Activated T-helper 17 cell treated with anti-CD3 and anti-CD28 coated beads, Interleukin-2, amount 50 U/mL, for 72 hours (primary cell): ENCODE measurements at places on chromosomes 13 and 19. TPM values are rescaled to one million over a fixed set of nuclear protein-coding genes. Genes with fewer than 3 reads are reported as not detected.

DIAPH3 gene
- total RNA-seq, result 23.8 TPM

GRCh38 chr13:43522788-43523187 lies 264.0 kb downstream of the ENOX1 start:
- no peak for ATAC-seq

IZUMO4 gene
- 143 TPM for total RNA-seq

CDC42EP5 gene
- not detected for total RNA-seq

GRCh38 chr13:80010286-80010831 lies 330.6 kb downstream of the SPRY2 start:
- no peak for ATAC-seq

PDX1 gene
- not detected for total RNA-seq

- ATAC-seq, result peak; percentile 65
Observed at GRCh38 chr19:49997709-49998108, 27.5 kb downstream of the VRK3 start.

GRCh38 chr19:46717034-46717715 lies at the start of gene PRKD2:
PRKD2 (minus strand) TSS chr19:46717114; CDS start chr19:46716370, 744 bp downstream.
- ATAC-seq, result peak; percentile 79

DNA sequence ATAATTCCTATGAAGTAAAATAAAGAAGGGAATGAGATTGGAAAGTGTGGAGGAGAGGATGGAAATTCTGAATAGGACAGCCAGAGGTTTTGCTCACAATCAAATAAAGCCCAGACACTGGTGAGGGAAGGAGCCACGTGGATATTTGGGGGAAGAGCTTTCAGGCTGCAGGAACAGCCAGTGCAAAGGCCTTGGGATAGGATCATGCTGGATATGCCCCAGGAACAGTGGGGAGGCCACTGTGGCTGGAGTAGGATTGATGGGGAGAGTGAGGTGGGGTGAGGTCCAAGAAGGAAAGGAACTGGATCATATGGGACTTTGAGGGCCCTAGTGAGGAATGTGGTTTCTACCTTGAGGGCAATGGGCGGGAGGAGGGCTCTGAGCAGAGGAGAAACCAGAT lies 4.1 kb upstream of the FXYD5 start:
- no peak for ATAC-seq

GJB6 gene
- 16.8 TPM for total RNA-seq

GRCh38 chr19:8161135-8161646 lies 11.8 kb upstream of the FBN3 start:
- peak; percentile 92 for ATAC-seq

- no peak for ATAC-seq
Observed at GRCh38 chr19:19651076-19651475, 7.6 kb upstream of the GMIP start.

DNA sequence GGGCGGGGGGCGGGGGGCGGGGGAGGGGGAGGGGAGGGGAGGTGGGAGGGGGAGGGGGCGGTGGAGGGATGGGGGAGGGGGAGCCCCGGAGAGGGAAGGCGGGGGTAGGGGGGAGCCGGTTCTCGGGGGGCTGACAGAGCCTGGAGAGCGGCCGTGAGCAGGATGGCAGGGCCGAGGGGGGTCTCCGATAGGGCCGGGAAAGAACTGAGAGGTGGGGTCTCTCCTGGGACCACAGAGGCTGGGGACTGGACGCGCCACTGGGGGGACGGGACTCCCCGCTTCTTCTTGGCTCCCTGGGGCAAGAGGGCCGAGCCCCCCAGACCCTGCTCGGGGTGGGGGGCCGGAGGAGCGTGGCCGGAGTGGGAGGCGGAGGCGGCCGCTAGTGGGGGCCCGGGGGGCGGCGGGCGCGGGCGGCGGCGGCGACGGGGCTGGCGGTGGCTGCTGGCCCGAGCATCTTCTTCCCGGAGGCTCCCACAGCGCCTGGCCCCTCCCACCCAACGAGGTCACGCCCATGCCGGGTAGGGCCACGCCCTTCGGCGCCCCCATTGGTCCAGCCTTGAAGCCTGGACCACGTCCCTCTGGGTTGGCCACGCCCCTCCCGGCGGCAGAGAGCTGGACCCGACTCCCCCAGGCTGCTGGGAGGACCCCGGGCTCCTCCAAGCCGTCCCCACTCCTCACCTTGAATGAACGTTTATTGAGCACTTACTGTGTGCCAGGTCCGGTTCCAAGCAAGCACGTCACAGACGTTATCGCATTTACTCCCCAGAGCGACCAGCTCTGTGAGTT lies at the start of gene NOVA2:
TSS of gene NOVA2 (minus strand) at position 313 of the 786 bp plus-strand sequence. CDS start 514 bp downstream, outside the sequence.
- peak; percentile 66 for ATAC-seq

LRP3 gene
- total RNA-seq, result not detected

DNA sequence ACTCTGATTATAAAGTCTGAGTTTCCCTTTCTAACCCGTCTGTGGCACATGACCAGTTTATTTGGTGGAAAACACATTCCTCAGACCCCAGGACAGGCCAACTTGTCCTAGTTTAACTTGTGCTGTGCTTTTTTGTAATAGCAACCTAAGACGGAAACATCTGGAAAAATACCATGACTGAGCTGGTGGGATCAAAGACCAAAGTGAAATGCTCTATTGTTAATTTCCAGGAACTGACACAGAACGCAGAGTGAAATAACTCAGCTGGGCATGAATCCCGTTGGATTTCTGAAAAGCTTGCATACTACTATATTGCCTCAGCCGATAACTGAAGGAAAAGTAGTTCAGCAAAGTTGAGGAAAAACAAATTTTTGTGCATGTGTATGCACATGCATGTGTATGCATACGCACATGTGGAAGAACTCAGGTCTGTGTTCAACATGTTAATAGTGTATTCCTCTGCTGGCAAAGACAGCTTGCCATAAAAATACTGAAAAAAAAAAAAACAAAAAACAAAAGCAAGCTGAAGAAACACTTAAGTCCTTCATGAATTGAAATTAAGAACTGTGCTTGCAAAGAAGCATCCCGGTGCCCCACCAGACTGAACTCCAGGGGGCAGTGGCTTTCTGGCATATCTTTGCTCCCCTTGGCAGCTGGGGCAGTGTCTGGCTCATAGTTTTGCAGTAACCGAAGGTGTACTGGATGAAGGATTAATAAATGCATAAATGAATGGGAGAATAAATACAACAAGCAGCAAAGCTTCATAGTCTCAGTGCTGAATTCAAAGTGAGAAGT lies 187.8 kb downstream of the LHFPL6 start:
- no peak for ATAC-seq

ZIK1 gene
- 2.5 TPM for total RNA-seq

TICAM1 gene
- 27.6 TPM for total RNA-seq

- ATAC-seq, result peak; percentile 97
Observed at GRCh38 chr19:38877781-38878574, at the start of gene RINL. RINL (minus strand) TSS chr19:38878275; CDS start chr19:38876742, 1,533 bp downstream.

IL27RA gene
- 53.9 TPM for total RNA-seq
